ENCODE measurements at places on chromosomes 4 and X.

DNA sequence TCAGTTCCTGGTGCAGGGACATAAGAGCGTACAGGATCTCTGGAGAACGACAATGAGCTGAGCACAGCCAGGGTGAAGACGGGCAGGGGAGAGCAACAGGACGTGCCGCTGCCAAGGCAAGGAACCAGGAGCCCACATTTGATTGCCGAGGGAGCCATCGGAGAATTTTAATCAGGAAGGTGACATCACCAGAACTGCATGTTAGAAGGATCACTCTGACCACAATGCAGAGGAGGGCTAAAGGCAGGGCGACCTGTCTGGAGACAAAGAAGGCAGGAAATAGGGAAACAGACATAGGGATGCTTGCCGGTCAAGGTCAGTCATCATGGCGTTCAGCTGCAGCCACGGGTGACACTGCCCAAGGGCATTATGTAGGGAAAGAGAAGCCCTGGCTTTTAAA lies 81.4 kb downstream of the RBM47 start:
- DNase-seq, result no peak

GRCh38 chrX:23890933-23891332 lies 16.8 kb downstream of the APOO start:
- DNase-seq, result no peak

GRCh38 chr4:148108766-148109165 lies 333.4 kb downstream of the NR3C2 start:
- no peak for DNase-seq

DNA sequence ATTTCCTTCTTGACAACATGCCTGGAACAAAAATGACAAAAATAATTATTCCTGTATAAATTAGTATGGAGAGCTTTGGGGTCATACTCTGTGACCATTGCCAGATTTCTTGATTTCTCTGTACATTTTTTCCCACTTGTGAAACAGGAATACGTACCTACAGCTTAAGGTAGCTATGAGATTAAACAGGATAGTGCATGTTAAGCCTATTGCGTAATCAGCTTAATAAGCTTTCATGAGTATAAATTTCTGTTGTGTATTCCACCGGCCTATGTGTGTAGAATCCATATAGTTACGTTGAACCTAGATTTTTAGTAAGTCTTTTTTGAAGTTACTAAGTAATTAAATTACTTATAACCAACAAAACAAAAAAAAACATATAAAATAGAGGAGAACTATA lies 334.9 kb downstream of the DCTD start:
- DNase-seq, result no peak

DNA sequence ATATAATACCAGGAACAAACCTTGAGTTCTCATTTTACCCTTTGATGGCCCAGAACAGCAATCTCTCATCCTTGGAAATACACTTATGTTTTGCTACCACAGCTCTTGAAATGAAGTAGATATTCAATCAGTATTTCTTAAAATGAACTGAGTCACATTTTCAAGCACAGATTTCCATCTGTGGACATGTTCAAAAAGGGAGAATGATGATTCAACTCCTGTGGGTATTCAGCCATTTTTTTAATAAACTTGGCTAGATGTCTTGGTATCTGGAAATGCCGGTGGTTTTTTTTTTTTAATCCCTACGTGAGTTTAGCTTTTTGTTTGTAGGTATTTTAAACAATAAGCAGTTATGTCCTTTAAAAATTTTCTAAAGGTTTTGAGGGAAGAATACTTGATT lies 64.2 kb upstream of the TRPC5OS start:
- no peak for DNase-seq

DNA sequence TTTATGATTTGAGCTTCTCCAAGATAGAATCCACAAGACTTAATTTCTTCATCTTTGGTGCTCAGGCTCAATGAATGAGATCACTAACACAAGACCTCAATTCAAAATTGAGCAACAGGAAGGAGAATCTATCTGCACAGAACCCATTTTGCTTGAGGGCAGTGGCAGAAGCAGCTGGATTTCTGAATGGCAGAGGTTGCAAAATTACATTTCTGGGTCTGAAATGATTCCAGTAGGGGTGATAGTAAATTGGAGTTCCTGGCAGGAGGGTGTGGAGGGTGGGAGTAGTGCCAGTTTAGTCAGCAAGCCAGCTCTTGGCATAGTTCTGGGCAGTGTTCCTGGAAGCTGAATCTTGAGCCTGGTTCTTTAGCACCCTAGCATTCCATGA lies 281.1 kb downstream of the SLC7A11 start:
- DNase-seq, result no peak

DNA sequence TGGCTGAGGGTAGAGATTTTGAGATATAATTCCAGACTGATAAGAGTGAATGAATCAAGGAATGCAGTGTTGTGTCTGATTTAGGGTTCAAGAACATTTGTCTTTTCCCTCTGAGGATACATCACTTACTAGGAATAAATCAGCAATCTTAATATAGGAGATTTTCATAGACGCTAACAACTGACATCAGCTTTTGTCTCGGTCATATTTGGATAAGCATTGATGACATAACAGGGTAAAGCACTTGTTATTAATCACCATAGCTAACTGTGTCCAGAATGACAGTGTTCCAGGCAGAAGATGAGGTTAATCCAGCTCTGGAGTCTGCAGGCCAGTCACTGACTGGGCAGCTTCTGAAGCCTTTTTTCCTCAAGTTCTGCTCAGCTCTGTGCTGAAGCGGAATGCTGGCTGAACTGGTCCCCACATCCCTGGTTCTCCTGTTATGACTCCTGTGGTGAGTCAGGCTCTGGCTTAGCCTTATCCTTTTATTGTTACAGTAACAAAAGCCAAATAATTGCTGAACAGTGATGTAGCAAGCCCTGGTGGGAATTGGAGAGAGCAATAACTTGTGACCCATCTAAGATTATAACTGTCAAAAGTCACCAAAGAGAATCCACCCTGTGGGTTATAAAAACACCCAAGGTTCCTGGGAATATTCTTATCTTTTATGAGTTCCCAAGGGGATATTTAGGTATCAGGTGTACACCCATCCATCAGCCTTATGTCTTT lies 41.8 kb downstream of the FNIP2 start:
- DNase-seq, result no peak

GRCh38 chrX:153526801-153527200 lies 9.4 kb downstream of the ATP2B3 start:
- DNase-seq, result no peak
